Stimulated activated CD8-positive, alpha-beta memory T cell treated with anti-CD3 and anti-CD28 coated beads, Interleukin-2, amount 100 ng/mL, for 1 hour (primary cell): ENCODE measurements at places on chromosomes 5 and 9.

GRCh38 chr5:59864718-59865117, 28.8 kb downstream of the PDE4D start:
- DNase-seq = no peak

GRCh38 chr9:20148416-20148815, 359.6 kb upstream of the SLC24A2 start:
- DNase-seq = no peak

DNA sequence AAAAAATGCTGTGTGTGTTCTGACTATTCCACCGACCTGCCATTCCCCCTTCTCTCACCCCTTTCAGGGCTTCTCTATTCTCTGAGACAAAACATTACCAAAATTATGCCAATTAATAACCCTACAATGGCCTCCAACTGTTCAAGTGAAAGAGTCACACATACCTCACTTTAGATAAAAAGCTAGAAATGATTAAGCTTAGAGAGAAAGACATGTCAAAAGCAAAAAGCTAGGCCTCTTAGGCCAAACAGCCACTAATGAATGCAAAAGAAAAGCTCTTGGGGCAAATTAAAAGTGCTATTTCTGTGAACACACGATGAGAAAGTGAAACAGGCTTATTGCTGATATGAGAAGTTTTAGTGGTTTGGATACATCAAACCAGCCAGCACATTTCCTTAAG, 279.6 kb upstream of the GRAMD2B start:
- DNase-seq = no peak

DNA sequence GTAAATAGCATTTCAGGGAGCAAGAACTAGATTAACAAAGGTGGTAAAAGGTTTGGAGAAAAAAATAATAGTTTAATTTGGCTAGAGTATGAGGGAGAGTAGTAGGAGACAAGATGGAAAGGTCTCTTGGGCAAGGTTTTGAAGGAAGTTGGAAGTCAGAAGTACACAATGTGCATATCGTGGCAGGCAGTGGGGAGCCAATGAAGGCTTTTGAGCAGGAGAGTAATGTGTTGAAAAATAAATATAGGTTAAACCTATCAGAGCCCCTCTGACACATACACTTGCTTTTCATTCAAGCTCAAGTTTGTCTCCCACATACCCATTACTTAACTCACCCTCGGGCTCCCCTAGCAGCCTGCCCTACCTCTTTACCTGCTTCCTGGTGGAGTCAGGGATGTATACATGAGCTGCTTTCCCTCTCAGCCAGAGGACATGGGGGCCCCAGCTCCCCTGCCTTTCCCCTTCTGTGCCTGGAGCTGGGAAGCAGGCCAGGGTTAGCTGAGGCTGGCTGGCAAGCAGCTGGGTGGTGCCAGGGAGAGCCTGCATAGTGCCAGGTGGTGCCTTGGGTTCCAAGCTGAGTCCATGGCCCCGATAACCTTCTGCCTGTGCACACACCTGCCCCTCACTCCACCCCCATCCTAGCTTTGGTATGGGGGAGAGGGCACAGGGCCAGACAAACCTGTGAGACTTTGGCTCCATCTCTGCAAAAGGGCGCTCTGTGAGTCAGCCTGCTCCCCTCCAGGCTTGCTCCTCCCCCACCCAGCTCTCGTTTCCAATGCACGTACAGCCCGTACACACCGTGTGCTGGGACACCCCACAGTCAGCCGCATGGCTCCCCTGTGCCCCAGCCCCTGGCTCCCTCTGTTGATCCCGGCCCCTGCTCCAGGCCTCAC, at the start of gene CA9:
TSS of gene CA9 (plus strand) at position 797 of the 893 bp plus-strand sequence. CDS start at position 829, 32 bp downstream.
- DNase-seq = no peak

GRCh38 chr9:15189481-15189880, 117.5 kb downstream of the TTC39B start:
- DNase-seq = no peak
